ENCODE measurements at places on chromosomes 3 and 15.

- no peak for DNase-seq
These were observed 141.9 kb downstream of the P3H2 start for GRCh38 chr3:189978753-189979152.

DNA sequence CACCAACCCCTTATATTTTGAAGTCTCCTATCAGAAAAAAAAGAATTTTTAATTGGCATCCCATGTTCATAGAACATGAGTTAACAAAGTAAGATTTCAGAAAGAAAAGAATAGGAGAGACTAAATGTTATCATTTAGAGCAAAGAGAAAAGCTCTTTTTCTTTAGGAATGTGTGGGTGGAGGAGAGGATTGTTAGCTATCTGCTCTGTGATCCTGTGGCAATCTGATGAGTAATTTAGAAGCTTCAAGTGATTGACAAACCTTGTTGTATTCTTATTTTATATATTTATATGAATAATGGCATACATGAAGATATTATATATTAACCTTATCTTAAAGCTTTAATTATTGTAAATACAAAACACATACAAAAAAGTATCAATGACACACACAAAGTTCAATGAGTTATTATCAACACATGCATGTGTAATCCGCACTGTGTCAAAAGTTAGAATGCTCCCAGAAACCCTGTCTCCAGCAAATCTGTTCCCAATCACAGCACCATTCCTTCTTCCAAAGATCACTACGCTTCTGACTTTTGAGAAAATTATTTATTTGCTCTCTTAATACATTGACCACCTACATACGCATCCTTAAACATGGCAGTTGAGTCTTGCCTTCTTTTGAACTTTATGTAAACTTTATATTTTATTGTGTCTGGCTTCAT lies 907.4 kb downstream of the MCTP2 start:
- DNase-seq: no peak

GRCh38 chr3:13265016-13265415 lies 155.1 kb downstream of the NUP210 start:
- DNase-seq: no peak

- DNase-seq: no peak
These were observed 112.5 kb downstream of the SRGAP3 start for GRCh38 chr3:9136746-9137465.

DNA sequence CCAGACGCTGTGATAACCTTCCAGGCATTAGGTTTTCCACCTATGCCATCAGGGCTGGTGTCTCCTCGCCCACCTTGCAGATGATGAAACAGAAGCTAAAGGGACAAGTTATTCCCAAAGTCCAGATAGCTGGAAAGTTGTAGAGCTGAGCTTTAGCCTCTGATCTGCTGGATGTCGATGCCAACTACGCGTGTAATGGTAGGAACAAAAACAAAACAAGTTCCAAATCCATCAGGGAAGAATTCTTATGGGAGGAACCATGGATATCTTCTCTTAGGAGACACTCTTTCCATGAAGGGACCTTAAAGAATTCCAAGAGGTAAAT lies 28.1 kb upstream of the RHO start:
- no peak for DNase-seq

DNA sequence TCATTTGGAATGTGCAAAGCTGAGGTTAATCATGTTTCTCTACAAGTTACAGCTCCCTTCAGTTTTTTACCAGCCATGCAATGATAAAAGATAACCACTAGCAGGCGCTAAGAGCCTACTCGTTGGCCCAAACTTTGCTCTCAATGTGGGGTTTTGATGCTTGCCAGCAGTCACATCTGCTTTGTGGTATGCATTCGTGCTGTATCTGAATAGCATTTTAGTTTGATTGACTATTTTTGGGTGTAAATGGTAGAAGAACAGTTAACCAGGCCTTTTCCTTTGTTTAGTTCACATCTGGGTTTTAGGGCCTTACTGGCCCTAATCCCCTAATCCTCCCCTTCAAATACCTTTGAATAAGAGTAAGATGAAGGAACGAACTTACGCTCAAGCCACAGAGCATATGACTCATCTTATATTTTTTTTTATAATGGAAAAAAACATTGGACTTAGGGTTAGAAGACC lies 4.4 kb upstream of the CLDN11 start:
- peak; percentile 76 for DNase-seq

DNA sequence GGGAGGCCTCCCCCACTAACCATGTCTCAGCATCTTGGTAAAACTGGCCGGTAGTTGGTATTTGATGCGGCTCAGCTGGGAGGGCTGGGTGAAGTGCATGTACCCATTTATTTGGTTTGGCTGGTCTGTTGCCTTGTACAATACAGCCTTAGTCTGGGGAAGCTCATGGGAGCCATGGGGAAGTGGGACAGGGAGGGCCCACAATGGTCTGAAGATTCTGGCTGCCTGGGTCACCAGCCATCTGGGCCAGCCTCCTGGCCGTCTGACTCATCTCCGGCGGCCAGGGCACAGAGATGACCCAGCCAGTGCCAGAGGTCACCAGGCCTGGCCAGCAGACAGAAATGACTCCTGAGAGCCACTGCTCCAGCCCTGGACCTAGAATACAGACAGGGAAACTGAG lies 51.6 kb upstream of the SMAD6 start:
- no peak for DNase-seq

GRCh38 chr3:43893727-43894126 lies 203.0 kb downstream of the ABHD5 start:
- DNase-seq: no peak

DNA sequence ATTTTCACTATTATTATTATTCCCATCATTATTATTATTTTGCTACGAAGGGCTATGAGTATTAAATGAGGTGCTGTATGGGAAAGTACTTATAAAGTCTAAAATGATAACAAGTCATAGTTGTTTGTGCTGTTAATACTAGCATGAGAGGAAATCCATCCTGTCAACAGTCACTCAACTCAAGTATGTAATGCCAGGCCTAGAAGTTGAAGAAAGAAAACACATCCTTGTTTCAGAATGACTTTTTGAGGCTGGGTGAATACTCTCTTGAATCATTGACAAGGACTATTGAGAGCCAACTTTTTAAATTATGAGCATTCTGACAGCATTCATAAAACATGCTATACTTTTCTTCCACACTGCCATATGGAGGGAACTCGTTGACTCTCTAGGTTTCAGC lies 60.9 kb upstream of the ATP13A5 start:
- DNase-seq: no peak

DNA sequence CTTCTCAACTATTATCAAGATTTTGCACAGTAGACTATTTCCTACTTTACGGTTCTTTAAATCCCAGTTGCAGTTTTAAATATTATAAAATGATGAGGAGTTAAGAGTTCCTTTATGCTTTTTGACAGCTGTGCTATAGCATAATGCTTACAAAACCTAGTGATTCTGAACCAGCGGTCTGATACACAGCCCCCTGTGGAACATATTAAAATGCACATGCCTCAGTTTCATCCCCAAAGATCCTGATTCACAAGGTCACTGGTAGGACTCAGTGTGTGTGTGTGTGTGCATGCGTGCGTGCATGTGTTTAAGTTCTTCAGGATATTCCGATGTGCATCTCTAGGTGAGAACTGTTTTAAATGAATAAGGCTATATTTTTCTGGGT lies 330.1 kb upstream of the TPM1 start:
- no peak for DNase-seq

GRCh38 chr3:192487033-192487432 lies 240.3 kb downstream of the FGF12 start:
- DNase-seq: no peak

- DNase-seq: no peak
These were observed 417.1 kb downstream of the TAFA4 start for GRCh38 chr3:68515237-68515636.

DNA sequence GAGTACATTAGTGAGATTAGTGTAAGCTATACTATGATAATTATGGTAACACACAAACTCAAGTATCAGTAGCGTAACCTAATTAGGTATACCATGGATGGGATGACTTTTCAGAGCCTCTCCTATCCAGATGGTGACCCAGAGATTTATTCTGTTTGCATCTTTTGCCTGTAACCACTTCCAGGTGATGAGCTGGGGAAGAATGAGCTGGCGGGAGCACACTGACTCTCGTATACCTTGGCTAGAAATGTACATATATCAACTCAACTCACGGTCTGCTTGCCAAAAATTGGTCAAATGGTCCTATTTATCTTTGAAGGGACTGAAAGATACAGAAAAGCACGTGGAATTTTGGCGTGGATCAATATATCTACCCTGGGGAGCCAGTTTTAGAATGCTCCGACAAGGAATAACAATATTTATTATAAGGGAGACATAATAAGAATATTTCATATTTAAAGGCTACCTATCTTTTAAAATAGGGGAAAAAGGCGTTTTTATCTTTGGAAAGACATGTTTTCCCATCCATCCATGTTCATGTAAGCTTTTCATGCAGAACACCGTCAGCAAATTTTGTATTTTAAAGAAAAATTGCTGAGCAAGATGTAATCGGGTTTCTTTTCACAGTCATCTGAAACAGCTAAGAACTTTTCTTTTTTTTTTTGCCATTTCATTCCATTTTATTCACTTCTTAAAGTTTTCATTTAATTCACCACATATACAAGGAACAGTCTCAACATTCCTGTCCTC lies 502.6 kb upstream of the CBLB start:
- DNase-seq: peak; percentile 57

DNA sequence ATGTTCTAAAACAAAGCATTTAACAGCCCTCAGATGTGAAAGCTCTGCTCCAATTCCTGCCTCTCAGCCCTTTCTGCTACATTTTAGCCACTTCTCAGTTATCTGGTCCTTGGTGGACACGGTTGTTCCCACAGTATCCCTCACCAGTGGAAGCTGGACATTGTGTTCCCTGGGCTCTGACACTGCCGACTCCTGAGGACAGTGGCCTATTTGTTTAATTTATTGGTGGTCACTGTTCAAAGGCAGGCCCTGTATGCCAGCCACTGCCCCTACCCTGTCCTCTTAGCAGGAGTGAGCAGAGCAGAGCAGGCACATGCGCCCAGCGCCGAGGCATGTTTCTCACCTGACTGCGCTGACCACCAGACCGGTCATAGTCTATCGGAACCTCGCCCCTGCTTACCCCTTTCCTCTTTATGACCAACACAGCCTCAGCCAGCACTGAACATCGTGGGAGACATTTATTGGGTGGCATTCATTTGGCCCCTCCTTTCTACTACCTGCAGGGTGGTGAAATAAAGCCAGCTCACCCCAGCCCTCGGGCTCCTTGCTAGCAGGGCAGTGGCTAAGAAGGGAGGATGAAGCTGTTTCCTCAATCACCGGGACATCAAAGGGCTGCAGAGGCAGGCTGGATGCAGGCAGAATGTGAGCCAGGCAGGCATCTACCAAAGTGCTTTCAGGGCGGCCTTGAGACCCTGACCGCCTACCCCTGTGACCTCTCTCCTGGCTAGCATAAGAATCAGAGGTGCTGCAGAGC lies 54.3 kb upstream of the HACD2 start:
- DNase-seq: no peak

DNA sequence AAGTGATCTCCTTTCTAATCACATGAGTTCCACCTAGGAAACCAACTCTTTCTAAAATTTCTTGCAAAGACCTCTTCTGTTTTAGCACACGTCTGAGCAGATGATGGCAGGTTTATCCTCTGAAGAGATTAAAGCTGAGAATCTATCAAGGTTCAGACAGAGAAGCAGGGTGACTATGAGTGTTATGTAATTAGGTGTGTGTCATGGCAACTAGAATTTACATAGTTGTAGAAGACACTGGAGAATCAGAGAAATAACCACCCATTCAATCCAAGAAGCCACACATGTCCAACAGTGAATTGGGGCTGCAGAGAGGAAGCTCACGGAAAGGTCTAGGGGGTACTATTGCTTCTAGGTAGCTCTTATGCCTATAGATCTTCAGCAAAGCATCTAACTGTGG lies 600.5 kb downstream of the PYDC2 start:
- DNase-seq: no peak

Measured in NCI-H2081 (cell line).